ENCODE measurements at places on chromosomes 2 and 18. TPM values are rescaled to one million over a fixed set of nuclear protein-coding genes. Genes with fewer than 3 reads are reported as not detected.

The PLEK gene
- total RNA-seq = 12.8 TPM

The MALT1 gene
- 26.1 TPM for total RNA-seq

DNA sequence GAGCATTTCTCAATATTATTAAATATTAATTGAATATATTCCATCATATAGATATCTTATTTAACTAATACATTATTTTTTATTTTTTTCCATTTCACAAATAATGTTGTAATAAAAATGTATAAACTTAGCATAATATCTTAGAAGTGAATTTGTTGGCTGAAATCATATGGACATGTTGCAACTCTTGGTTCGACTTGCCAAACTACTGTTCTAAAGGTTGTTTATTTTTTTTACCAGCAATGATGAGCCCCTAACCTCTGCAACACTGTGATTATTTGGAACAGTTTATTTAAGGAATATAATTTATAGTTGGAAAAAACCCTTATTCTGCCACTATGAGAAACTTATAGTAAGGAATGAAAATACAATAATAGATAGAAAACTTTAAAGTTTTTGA is 8.8 kb upstream of the NAB1 start:
- no peak for DNase-seq

DNA sequence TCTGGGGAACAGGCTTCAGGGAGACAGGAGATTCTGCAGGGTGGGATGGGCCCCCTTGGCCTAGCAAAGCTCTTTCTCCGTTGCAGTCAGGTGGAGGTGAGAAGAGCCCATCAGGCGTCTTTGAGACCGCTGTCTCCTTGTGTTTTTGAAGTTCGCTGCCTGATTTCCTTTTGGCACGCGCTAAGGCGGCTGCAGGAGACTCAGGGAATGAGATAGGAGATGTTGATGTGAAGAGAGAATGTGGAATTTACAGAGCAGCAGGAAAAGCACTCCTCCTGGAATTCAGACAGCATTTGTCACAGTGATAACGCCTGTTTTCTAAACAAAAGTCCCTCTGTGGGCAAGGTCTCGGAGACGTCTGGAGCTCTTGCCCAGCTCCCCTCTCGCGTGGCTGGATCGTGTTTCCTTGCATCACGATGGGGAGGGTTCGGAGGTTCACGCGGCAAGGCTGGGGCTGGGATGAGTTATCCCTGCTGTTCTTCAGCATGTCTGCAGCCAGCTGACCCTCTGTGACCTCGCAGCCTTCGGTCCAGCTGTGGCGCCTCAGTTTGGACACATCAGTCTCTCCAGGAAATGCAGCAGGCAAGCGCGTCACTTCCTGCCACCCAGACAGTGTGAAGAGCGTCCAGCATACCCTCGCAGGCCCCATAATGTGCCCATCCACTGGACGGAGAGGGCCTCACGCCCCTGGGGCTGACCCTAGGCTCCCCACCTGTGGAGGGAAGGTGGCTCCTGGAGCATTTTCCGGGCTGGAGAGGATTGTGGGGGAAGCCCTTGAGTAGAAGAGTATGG is 30.2 kb downstream of the GLI2 start:
- peak; percentile 71 for DNase-seq

DNA sequence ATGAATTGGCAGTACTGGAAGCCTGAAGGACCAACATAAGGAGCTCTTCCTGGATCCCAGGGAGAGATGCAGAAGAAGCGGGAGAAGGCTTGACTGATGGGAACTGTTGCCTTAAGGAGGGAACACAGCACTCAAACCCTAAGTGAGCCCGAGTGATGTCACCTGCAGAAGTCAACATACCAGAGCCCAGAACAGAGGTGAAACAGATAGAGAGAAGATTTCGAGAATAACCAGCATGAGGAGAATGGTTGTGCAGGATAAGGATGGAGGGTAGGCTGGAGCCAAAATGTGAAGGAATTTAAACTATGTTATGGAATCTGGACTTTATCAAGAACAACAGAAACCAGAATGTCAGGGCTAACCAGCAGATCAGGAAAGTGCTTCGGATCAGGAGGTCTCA is 463.1 kb upstream of the DDX18 start:
- no peak for DNase-seq

DNA sequence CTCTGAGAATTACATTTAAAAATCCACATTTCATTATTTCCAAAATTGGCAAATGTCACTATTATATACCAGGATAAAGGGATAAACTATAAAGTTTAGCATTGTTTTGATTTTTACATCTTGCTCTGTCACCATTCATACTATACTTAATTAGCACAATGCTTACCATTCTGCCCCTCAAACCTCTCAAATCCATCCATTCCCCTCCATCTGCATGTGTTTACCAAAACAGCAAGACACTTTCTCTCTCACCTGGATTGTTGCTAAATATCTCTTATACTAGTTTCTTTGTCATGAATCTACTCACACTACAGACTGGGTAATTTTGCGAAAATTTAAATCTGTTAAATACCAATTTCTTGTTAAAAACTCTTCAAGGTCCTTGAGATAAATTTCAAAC is 496.1 kb downstream of the NR4A2 start:
- DNase-seq = no peak

Data from skin of body (tissue), 3 donors.